ENCODE measurements at places on chromosomes 13 and 19. TPM values are rescaled to one million over a fixed set of nuclear protein-coding genes. Genes with fewer than 3 reads are reported as not detected.

Gene CYP4F2
- total RNA-seq, result not detected

Gene HAUS8
- total RNA-seq, result 9.6 TPM

Gene CGB5
- not detected for total RNA-seq

Gene GSX1
- not detected for total RNA-seq

Gene DDA1
- 10.2 TPM for total RNA-seq

Measured in sigmoid colon (tissue), 7 donors.